Lung (tissue), 17 donors: ENCODE measurements at places on chromosomes 1 and 21. TPM values are rescaled to one million over a fixed set of nuclear protein-coding genes. Genes with fewer than 3 reads are reported as not detected.

DNA sequence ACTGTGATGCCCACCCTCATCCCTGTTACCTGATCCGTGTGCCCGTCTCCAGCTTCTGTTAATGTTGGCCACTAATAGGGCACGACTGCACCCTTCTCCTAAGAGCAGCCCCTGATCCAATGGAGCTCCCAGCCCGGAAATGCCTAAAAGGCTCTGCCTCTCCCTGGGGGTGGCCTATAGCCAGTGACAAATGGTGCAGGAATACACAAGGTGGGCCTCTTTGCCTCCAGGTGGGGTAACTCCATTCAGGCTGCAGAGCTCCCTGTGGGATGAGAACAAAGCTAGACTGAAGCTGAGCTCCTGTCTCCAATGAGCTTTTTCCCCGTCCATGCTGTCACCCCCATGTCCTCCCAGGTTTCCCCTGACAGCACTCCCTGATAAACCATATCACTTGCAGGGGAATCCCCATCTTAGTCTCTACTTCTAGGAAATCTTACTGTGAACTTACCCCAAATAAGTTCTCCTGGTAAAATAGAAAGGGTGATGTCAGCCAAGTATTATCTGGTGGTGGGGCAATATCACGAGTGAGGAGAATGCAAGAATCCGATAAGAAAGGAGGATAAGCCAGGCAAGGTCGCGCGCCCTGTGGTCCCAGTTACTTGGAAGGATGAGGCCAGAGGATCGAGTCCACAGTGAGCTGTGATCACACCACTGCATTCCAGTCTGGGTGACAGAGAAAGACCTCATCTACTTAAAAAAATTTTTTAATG, 18.6 kb downstream of the S100A7A start:
- no peak for DNase-seq

DNA sequence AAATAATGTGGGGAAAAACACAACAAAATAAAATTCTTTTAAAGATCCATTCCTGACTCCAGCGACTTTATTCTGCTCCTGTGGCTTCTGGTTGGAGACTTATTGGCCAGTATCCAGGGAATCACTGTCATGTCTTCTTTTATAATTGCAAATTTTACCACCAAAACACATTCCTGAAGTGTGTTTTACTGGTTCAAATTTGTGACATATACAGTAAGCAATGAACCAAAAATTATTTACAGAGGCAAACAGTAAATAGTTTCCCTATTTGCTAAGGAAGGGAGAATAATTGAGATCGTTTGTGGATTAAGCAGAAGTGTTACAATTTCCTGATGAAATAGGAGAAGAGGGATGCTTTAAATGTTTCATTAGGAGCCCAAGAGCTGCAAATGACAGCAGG, 118.7 kb downstream of the ZNF281 start:
- DNase-seq = no peak

DNA sequence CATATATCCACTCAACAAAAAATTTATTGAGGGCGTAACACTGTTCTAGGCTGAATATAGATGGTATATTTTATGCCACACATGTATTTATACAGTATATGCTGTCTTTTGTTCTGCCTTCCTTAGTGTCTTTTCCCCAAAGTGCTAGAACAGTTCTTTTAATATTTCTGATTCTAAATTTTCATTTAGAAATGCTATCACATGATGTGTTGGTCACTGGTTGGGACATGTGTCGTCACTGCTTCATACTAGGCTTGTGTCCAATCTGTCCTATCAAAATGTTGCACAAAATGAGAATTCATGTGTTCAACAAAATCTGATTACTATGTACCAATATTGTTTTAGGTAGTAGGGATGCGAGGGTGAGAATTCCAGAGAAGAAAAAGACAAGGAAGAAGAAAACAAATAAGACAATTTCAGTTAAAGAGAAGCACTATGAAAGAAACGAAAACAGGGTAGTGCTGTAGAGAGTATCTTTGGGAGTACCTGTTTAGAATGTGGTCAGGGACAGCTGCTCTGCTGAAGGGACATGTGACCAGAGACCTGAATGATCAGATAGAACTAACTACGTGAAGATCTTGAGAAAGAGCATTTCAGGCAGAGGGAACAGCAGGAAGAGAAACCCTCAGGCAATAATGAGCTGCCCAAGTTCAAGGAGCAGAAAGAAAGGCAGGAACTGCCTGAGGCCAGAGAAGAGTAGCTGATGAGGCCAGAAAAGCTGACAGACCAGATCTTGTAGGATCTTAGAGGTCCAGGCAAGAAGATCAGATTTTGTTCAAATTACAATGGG, 1.3 kb downstream of the KMO start:
- no peak for DNase-seq

GRCh38 chr1:37047542-37047941, 13.2 kb upstream of the GRIK3 start:
- DNase-seq = no peak

- no peak for DNase-seq
Measured at GRCh38 chr1:66495495-66495894, 38.5 kb upstream of the SGIP1 start.

GRCh38 chr1:190226006-190226405, 251.7 kb downstream of the BRINP3 start:
- no peak for DNase-seq

The SUSD4 gene
- 17.0 TPM for total RNA-seq

The UQCRHL gene
- total RNA-seq = 4.6 TPM
